ENCODE measurements at places on chromosomes 11 and 22.

- no peak for DNase-seq
Measured at GRCh38 chr11:47215366-47215910, 664 bp downstream of the DDB2 start.

GRCh38 chr11:84130646-84131427 is 844.7 kb upstream of the CCDC90B start:
- no peak for DNase-seq

GRCh38 chr22:42417645-42418305 is 14.4 kb downstream of the NFAM1 start:
- DNase-seq: no peak

DNA sequence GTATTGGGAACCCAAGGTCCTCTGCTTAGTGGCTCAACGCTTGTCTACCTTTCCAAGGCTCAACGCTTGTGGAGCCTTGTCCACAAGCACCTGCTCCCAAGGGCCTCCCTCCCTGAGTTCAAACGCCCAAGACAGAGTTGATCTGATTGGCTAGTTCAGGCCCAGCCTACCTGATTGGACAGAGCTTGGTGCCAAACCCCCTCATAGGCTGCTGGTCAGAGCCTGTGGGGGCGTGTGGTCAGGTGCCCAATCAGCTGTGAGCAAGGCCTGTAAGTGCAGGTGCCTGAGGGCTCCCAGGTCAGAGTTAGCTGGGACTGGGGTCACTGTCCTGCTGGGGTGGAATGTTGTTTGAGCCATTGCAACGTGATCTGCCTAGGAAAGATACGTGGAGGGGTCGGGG is 16.9 kb upstream of the TMPRSS6 start:
- no peak for DNase-seq
